ENCODE measurements at places on chromosomes 11 and 22.
A peak's percentile ranks its signal among the peaks of the same experiment; 100 is the strongest.

DNA sequence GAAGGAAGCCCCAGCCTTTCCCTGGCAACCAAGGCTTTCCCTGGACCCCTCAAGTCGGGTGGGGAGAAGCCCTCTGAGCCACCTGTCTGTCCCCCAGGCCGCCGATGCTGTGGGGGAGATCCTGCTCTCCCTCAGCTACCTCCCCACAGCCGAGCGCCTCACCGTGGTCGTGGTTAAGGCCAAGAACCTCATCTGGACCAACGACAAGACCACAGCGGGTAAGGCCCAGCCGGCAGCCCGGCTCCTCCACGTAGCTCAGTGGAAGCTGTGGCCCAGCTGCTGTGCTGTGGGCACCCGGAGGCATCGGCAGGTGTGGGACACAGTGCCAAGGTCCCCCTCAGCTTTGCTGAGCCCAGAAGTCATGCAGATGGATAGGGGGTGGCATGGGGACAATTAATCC is 12.2 kb upstream of the RHOD start:
- DNase-seq: no peak

DNA sequence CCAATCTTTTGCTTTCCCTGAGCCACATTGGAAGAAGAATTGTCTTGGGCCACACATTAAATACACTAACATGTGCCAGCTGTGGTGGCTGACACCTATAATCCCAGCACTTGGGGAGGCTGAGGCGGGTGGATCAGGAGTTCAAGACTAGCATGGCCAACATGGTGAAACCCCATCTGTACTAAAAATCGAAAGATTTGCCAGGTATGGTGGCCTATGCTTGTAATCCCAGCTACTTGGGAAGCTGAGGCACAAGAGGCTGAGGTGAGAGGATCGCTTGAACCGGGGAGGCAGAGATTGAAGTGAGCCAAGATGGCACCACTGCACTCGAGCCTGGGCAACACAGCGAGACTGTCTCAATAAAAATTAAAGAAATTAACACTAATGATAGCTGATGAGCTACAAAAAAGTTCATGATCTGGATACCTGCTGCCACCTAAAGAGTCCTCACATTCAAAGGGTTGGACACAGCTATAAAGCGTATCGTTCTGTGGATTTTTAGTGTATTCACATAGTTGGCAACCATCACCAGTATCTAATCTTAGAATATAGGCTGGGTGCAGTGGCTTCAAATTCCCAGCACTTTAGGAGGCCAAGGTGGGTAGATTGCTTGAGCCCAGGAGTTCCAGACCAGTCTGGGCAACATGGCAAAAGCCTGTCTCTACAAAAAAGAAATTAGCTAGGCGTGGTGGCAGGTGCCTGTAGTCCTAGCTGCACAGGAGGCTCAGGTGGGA is 3.4 kb upstream of the LDHC start:
- DNase-seq: no peak

GRCh38 chr11:94283678-94284077 is 20.7 kb upstream of the IZUMO1R start:
- no peak for DNase-seq

DNA sequence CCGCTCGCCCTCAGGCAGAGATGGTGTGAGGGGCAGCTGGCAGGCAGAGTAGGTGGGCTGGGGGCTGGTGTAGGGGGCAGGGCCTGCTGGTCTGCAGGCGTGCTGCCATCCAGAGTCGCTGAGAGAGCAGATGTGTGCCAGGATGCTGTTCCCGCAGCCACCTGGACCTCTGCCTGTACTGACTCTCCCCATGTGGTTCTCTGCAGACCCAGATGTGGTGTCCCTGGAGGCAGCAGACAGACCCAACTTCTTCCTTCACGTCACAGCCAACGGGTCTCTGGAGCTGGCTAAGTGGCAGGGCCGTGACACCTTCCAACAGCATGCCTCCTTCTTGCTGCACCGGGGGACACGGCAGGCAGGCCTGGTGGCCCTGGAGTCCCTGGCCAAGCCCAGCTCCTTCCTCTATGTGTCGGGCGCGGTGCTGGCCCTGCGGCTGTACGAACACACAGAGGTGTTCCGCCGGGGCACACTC is 58.6 kb downstream of the OTOG start:
- no peak for DNase-seq

- DNase-seq: no peak
Measured at GRCh38 chr11:84899134-84899533, 728.0 kb downstream of the DLG2 start.

- DNase-seq: no peak
Measured at GRCh38 chr11:71988050-71988449, 10.7 kb upstream of the IL18BP start.

DNA sequence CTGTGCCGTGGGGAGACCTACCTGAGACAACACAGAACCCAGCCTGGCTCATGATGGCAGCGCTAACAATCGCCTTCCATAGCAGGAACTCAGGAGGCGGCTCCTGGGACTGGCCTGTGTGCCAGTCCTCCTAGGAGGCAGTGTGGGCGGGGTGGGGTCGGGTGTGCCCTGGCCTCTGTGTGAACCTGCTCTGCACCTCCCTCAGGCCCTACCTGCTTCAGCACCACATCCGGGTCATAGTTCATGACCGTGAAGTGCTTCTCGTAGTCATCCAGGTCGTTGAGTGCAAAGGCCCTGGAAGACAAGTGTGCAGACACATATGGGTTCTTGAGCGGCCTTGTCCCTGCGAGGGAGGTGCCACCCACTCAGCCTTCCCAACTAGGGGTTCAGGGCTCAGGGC is 15.3 kb downstream of the TTLL12 start:
- DNase-seq: no peak

GRCh38 chr11:120842195-120842594 is 181.7 kb upstream of the TBCEL start:
- no peak for DNase-seq

- DNase-seq: no peak
Measured at GRCh38 chr11:63883791-63884190, 33.2 kb downstream of the RCOR2 start.

DNA sequence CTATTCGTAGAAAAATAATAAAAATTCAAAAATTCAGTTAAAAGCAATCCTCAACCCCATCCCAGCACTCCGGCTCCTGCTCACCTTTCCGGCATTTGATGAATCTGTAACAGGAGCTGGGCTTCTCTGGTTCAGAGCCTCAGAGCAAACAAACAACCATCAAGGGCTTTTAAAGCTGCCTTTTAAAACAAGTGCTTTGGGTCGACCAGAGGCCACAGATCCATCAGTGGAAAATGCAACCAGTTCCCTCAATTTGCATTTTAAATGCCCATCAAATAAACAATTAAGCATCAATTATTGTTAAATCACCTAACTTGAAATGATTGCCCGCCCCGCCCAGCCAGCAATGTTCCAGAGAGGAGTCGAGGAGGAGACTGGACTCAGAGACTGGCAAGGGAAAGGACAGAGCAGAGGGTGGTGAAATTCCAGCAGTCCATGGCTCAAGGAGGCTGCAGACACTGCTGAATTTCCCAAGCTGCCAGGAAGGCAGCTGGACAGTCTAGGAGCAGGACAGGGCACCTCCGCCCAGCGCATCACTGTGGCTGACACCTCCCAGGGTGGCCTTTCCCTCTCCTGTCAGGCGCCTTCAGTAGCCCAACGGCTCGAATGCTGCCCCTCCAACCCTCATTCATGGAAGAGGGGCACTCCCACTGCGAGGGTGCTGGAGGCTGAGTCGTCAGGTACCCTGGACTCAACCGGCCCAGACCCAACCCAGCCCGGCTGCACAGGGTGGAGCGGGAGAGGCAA is 7.5 kb downstream of the FXYD6 start:
- DNase-seq: no peak

DNA sequence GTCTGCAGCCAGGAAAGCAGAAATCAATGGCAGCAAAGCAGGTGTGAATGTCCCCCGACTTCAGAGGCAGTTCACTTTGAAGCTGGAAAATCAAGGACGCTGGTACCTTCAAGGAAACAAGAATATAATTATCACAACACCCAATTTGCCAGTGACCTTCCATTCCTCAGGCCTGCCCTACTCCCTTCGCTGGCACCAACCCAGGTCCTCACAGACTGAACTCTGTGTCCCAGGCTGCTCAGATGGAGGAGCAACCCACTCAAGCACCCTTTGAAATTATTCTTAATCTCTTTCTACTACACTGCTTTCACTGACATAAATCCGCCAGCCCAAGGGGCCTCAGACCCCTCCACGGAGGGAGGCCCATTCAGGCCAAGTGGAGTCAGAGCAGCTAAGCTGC is 64.7 kb upstream of the WT1 start:
- DNase-seq: no peak

DNA sequence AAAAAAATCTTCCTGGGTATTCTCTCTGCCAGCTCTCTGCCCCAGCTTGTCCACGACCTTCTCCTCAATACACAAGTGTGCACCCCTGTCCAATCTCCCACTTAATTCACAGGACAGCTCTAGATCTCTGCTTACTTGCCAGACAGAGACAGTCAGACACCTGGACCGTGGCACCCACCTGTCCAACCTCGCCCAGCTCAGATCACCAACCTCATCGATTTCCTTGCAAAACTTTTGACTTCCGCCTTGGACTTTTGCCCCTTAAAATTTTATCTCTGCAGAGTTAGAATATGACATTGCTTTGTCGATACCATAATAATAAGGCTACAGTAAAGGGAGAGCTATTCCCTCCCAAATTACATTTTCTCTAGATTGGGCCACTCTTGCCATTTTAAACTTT is 10.4 kb downstream of the LMF2 start:
- no peak for DNase-seq

GRCh38 chr22:49005557-49005956 is 822.1 kb downstream of the BRD1 start:
- no peak for DNase-seq

DNA sequence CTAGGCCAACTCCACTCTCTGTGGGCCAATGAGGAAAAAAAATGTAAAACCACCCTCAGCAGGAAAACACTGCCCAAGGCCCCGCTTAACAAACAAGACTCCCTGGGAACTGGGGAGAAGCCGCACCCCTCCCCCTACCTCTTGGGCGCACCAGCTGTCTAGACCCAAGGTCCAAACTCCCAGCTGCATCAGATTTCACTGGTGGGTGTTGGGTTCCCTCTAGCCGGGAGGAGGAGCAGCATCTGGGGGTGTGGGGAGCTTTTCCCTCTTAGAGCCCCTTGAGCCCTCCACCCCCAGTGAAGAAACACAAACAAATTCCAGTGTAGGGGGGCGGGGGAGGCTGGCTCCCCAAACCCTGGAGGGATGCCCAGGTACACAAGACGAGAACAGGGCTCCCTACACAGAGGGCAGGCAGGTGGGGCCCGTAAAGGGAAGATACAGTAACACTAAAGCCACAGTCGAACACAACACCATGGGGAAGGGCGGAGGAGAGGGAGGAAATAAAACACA is 64.9 kb downstream of the NECTIN1 start:
- no peak for DNase-seq

DNA sequence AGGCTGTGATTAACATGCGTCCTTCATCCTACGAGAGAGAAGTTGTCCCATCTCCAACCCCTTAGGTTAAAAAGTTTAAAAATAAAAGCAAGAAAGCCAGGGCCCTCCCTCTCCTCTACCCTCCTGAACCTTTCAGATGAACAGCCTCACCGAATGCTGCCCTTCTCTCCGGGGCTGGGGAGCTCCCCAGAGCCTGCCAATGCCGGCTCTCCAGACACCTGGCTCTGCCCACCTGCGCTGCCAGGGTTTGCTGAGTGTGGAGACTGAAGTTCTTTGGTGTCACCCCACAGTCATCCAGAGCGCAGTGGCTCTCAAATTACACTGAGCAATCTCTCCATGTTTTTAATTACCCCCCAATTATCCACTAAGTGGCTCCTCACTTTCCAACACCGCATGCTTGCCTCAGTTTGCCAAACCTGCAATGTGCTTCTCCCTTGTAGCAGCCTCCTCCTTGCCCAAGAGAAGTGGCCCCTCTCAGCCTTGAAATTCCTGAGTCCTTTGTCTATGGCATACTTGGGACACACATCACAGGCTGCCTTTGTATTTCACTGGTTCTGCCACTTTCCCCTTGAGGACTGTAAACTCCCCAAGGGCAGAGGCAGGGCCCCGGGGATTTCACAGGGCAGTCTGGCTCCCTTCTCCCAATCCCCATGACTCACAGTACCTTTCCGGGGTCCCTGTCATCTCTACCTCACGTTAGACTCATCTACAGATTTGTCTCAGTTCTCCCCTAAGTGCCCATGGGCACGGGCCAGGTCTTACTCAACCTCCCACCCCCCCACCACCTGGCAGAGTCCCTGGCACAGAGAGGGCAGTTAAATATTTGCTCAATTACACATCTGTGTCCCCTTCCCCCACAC is 2.0 kb downstream of the MYH9 start:
- peak; percentile 70 for DNase-seq

DNA sequence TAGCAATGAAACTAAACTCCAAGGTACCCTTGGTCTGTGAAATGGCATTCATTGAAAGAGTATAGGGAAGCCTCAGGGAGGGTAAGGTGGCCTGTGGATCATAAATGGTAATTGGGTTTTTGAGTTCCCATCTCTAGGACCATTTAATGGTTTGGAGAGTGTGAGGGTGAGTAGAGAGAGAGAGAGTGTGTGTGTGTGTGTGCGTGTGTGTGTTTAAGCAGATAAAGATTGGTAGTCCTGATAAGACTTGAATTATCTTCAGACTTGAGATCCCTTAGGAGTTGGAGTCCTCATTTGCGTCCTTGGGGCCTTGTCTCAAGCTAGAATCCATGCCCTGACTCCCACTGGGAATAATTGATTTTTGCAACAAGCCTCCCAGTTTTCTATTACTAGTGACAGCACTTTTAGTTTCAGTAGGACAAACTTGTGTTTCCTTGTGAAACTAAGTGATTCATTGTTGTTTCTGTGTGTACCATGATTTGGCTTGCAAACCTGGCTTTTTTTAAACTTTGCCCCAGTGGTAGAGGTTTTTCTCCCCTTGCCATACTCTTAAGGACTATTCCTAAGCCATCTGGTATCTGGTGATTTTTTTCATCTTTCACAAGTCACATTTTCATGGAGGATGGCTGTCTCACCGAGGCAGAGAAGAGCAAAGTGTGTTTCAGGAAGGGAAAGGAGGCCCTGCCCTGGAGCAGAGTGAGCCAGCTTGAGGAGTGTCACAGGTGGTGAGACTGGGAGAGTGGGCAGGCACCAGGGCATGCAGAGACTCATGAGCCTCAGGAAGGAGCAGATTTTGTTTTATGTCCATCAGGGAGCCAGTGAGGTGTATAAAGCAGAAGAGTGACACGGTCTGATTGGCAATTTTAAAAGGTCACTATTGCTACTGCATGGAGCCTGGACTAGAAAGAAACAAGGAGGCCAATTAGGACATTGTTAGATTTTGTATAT is 26.7 kb downstream of the ALKBH3 start:
- no peak for DNase-seq

DNA sequence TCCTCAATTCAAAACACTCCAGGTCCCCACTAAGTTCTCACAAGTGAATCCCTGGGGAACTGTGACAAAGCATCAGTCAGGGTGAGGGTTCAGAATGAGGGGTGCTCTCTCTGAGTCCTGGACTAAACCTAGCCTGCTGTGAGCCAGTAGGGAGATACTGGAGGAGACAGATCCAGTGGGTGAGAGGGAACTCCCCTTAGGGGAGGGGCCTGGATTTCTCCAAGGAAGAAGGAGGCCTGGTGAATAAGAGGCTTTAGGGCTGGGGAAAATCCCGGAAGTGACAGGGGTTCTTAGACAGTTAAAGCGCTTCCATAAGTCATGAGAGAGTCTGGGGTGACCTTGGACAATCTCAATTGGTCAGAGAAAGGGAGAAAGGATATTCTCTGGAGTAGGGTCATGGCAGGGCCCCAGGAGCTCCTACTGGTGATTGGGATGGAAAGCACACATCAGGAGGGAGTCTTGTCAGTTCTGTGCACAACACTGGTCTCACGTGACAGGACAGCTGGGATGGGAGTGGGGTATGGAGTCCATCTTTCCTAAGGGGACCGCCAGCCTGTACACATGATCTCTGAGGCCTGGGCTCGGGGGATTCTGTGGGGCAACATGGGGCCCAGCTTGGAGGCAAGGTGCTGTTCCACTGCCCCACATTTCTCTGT is 1.5 kb downstream of the TBC1D10A start:
- DNase-seq: no peak
